ENCODE measurements at places on chromosomes 6 and 20.

DNA sequence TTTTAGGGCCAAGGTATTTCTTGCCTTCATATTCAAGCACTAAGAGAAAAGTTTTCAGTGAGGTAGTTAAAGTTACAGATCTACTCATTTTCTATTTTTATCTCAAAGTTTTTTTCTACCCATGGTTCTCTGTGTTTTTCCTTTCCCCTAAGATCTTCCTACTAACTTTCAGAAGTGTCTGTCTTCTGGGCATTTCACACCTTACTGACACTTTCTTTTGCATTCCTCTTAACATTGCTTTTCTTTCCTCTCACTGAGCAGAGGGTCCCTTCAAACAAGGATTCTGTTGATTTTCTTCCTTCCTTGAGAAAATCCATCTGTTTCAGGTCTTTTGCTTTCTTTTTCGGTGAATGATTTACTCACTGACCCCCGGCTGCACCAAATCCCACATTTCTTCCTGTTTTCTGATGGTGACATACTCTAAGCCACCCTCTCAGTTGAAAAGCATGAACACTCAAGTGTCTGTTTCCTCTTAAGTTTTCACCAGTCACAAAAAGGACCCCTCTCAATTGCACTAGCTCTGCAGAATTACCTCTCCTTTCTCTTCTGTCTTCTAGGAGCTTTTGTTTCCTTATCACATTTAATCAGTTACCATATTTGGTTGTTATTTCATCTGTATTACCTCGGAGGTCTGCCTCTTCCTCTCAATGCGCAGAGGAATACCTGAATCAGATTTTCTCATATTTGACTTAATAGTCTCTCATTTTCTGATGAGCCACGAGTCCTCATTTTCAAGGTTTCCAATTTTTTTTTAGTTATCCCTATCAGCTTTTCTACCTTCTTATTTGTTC lies 73.5 kb upstream of the RNF217 start:
- no peak for DNase-seq

GRCh38 chr6:53347921-53348370 lies 804 bp downstream of the ELOVL5 start:
- peak; percentile 92 for DNase-seq

DNA sequence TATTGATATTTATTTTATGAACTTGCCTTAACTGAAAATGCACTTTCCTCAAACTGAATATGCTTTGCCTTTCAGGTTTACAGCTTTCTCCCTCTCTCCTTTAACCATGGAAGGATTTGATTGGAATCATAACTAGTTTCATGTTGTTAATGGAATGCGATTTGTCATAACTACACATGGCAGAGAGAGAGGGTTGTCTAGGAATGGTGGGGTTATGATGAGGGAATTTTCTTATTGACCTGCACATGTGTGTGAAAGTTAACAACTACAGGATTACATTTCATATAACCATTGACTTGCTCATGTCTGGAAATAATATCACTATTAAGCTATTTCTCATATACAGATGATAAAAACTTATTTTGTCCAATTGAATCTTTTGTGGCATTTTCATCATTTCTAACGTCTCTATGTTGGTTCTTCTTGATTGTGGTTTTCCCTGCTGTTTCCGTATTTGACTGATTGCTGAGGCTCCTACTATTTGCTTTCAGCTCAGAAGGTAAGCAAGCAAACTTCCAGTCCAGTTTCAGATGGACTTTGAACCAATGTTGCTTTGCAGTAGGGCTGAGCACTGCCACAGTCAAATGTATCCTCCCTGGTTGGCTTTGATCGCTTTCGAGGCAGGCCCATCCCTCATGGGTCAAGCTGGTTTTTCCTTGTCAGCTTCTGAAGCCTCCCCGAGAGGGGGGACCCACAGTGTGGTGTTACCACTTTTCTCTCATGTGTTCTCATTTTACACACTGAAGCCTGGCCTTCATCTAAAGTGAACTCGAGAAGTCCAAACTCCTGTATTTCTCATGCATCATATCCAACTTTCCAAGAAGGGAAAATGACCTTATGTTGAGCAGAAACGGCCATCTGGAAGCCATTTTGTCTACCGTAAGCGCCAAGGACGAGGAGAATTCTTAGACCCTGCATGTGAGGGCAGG lies 7.6 kb upstream of the CCN2 start:
- DNase-seq: no peak

DNA sequence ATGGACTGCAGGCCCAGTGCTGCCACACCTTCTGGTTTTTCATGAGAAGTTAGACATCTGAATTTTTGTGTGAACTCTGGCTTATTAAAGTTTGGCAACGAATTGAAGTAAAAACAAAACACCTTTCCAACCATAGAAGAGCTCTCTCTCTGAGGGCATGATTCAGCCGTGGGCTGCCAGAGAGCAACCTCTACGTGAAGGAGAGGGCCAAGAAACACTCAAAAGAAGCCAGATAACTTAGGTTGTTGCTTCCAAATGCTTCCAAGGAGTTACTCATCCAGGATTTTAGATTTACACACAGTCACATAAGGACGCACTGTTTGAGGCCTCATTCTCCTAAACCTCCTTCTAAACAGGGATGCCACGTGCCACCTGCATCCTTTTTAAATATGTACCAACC lies 65.5 kb downstream of the NRN1 start:
- DNase-seq: no peak

GRCh38 chr20:60408435-60408834 lies 450.2 kb downstream of the CDH26 start:
- DNase-seq: peak; percentile 2

DNA sequence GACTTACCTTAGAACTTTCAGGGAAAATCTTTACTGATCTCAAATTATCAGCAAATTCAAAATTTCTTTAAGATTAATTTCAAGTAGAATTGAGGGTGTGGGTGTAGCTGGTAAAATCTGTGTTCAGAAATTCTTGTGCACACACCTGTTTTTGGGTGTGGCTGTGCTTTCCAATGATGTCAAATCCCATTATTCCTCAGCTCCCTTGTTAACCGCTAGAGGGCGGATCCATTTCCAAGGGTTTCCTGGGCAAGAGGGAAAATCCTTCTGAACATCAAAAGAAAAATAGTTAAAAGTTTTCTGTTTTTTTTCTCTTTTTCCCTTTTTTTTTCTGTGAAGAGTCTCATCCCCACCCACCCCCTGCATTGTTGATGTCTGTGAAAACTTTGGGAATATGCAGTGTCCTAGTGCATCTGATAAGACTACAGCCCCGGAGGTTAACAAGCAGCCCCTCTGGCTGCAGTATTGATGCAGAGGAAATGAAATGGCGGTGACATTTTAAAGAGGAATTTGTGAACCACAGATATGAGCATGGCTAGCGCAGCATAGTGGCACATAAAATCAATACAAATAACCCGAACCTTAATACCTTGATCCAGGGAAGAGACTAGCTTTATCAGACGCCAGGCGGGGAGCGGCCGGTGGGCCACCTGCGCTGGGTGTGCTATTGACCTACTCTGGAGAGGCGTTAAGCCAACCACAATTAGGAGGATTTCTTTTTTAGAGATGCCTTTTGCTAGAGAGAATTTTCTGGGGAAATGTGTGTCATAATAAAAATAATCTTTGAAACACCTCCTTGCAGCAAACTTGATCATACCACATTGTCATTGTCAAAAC lies 130.9 kb downstream of the FOXA2 start:
- DNase-seq: no peak

- no peak for DNase-seq
Measured at GRCh38 chr6:62393608-62394007, 107.6 kb upstream of the KHDRBS2 start.

GRCh38 chr20:63173552-63174191 lies 42.3 kb downstream of the YTHDF1 start:
- DNase-seq: no peak

DNA sequence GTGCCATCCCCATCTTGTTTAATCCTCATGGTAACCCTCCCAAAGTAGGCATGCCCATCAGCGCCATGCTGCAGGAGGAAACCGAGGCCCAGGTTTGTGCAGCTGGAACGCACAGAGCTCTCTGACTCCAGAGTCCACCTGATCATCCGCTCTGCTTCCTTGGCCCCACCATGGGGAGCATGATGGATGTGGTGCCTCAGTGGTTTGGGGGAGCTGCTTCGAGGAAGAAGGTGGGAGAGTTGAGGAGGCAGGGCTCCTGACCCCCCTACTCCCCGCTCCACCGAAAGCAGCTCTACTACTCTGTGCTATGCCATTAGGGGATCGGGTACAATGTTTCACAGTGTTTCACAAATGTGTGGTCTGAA lies 52.2 kb downstream of the TGM2 start:
- no peak for DNase-seq

DNA sequence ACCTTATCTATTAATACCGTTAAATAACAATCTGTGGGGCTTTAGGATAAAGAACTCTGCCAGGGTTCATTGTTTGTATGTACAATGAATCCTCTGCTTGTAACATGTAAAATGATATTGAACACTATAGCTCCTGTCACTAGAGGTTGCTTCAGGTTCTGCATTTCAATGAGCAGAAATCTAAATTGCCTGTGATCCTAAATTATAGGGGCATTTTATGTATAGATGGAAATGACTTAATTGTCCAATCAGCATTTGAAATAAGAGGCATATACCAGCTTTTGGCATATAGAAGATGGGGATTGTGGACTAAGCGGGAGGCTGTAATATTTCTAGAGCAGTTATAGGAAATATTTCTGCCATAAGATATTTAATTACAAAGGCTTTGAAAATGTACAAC lies 2.0 kb downstream of the NCOA3 start:
- no peak for DNase-seq

- no peak for DNase-seq
Measured at GRCh38 chr6:38688579-38689087, 14.3 kb downstream of the GLO1 start.

GRCh38 chr6:2086326-2086965 lies 159.0 kb downstream of the GMDS start:
- DNase-seq: no peak

GRCh38 chr6:141426400-141426980 lies 706.2 kb upstream of the GJE1 start:
- no peak for DNase-seq

GRCh38 chr6:167872538-167873210 lies 46.0 kb downstream of the AFDN start:
- DNase-seq: no peak

DNA sequence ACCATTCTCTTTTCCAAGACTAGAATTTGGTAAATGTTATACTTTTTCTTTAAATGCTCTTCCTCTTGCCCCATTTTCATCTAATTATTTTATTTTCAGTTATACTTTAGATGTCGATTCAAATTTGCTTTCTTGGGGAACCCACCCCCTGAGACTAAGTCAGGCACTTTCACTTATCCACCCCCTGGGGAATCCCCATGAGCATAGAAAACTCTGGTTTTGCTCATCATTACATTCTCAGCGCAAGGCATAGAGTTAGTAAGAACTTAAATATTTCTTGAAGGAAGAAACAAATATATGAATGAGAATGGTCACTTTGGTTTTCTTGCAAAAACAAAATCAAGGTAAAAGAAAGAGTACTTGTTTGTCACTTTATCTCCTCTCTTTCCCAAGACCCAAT lies 25.1 kb upstream of the HSF2 start:
- DNase-seq: no peak
